ENCODE measurements at places on chromosomes 3 and 15. TPM values are rescaled to one million over a fixed set of nuclear protein-coding genes. Genes with fewer than 3 reads are reported as not detected.

Gene ALS2CL
- total RNA-seq = 69.5 TPM

Gene ALG1L2
- 2.1 TPM for total RNA-seq

Gene CLDN16
- total RNA-seq = 1.7 TPM

Gene LRIG1
- total RNA-seq = 56.6 TPM

Gene KY
- not detected for total RNA-seq

Gene HTR3E
- total RNA-seq = not detected

Gene CRABP1
- 0.44 TPM for total RNA-seq

Gene COL6A6
- total RNA-seq = 12.1 TPM

Gene WWTR1
- 88.6 TPM for total RNA-seq

Gene ARNT2
- 4.8 TPM for total RNA-seq

Gene MAP1A
- 4.7 TPM for total RNA-seq

- no peak overlapping the region for H3K4me3 ChIP-seq
- no peaks in the 10 kb centered on the region for H3K4me1 ChIP-seq
- no peak overlapping the region for H3K27ac ChIP-seq
- no peak for DNase-seq
- no peaks in the 10 kb centered on the region for H3K36me3 ChIP-seq
Observed at GRCh38 chr15:66126456-66126855, 127.1 kb downstream of the MEGF11 start.

DNA sequence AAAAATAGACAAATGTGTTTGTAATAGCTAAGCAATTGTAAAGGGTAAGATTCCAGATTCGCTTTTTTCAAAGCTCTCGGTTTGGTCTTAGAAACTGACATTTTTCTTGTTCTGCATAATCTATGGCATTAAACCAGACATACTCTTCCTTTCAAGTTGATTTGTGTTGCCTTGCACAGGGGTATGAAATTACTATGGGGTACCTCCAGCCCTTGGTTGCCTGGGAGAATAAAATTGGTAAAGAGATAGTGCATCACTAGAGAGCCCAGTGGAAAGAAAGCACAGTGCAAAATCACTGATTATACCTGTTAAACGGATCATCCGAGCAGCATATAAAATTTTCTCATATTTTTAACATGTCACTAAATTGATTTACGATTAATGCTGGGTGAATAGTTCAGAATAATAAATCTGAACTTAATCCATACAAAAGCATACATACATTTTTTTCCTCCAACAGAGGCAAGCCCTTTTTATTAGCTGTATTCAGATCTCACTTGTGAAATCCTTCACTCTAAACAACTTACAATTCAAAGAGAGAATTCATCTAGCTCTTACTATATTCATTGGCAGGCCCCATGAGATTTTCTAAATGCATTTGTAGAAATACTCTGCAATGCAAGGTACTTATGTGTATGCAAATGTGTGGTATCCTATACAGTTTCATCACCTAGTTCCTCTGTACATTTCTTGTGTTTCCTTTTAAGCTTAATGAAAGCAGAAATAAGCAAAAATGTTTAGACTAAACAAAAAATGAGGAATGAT is 224.4 kb downstream of the ROBO1 start:
- no peak for DNase-seq
- no peaks in the 10 kb centered on the region for H3K27me3 ChIP-seq
- H3K27ac ChIP-seq = no peak overlapping the region
- no peak overlapping the region for H3K4me3 ChIP-seq

- H3K27ac ChIP-seq = no peak overlapping the region
- H3K36me3 ChIP-seq = no peaks in the 10 kb centered on the region
- H3K4me1 ChIP-seq = no peaks in the 10 kb centered on the region
Observed at GRCh38 chr3:187975561-187976364, 178.2 kb upstream of the LPP start.

- H3K27ac ChIP-seq = no peak overlapping the region
- no peaks in the 10 kb centered on the region for H3K36me3 ChIP-seq
- H3K4me3 ChIP-seq = no peak overlapping the region
Observed at GRCh38 chr3:68919000-68919399, 13.3 kb downstream of the TAFA4 start.

DNA sequence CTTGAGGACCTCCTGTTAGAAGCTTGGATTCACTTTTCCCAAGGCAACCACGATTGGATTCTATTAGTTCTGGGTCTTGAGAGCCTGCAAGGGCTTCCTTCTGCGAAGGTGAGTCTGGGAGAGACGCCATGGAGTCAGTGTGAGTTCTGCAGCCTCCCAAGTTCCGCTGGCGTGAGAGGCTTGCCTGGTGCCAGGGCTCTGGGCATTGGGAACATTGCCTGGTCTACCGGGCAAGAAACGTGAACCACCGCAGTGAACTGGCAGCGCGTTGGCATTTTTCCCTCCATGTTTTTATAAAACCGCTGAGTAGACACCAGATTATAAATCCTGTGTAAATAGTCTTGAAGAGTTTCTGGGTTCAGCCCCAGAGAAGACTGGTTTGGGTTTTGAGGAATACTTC is 160.9 kb downstream of the IGF1R start:
- no peaks in the 10 kb centered on the region for H3K36me3 ChIP-seq
- H3K27ac ChIP-seq = no peak overlapping the region
- no peak overlapping the region for H3K4me3 ChIP-seq
- DNase-seq = no peak

GRCh38 chr3:133273346-133273745 is 126.5 kb upstream of the BFSP2 start:
- H3K36me3 ChIP-seq = no peaks in the 10 kb centered on the region
- H3K27ac ChIP-seq = no peak overlapping the region
- peaks cover 7% of the 10 kb centered on the region for H3K4me1 ChIP-seq

GRCh38 chr15:79037848-79038247 is 52.7 kb downstream of the RASGRF1 start:
- DNase-seq = no peak
- H3K27ac ChIP-seq = no peak overlapping the region
- no peaks in the 10 kb centered on the region for H3K36me3 ChIP-seq

DNA sequence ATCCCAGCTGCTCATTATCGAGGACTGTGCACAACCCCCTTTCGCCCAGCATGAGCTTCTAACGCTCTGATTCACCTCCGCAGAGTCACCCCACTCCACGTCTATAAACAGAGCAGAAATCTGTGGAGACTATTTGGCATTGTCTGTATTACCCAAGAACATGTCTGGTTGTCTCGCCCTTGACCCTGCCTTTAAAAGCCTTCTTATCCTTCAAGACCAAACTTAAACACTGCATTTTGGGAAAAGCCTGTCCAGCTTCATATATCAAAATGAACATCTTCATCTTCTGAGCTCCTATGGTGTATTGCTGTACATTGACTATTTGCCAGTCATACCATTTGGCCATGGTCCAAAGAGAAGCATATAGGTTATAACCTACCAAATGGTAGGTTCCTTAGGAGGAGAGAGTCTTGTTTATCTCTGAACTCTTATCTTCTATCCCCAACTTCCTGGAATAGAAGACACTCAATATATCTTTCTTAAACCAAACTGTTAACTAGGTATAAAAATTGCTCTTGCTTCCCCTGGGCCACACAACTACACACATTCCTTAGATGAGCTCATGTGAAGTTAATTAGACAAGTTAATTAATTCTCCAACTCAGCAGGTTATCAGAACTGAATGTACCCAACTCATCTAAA is 90.1 kb downstream of the FBN1 start:
- no peak overlapping the region for H3K27ac ChIP-seq
- DNase-seq = no peak
- no peak overlapping the region for H3K4me3 ChIP-seq
- no peaks in the 10 kb centered on the region for H3K36me3 ChIP-seq
- peaks cover 3% of the 10 kb centered on the region for H3K4me1 ChIP-seq
- H3K27me3 ChIP-seq = no peaks in the 10 kb centered on the region

GRCh38 chr15:68157074-68157473 is 48.1 kb downstream of the CALML4 start:
- no peak overlapping the region for H3K27ac ChIP-seq
- no peaks in the 10 kb centered on the region for H3K36me3 ChIP-seq
- no peaks in the 10 kb centered on the region for H3K4me1 ChIP-seq
- H3K4me3 ChIP-seq = no peak overlapping the region

GRCh38 chr15:65115086-65115485 is at the start of gene UBAP1L:
Gene UBAP1L (minus strand): TSS chr15:65115200. CDS start chr15:65106215, 8,985 bp downstream.
- H3K27me3 ChIP-seq = no peaks in the 10 kb centered on the region
- no peak for DNase-seq
- H3K4me1 ChIP-seq = no peaks in the 10 kb centered on the region
- H3K27ac ChIP-seq = no peak within 1 kb of the TSS

DNA sequence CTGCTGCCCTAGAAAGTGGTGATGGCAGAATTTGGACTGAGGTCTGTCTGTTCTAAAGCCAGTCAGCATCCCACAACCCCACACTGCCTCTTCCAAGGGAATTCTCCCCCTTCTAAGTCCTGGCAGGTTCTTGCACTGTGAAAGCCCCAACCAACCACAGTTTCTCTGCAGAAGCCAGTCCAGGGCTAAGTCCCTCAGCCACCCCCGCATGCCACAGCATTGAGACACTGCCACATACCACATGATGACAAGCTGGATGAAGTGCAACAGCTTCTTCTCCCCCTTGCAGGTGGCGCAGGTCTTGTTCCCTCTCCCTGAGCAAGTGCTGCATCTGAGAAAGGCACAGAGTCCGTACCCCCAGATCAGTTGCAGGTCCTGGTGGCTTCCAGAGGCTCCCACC is 18.6 kb downstream of the SSUH2 start:
- H3K4me3 ChIP-seq = no peak overlapping the region
- H3K4me1 ChIP-seq = peaks cover 17% of the 10 kb centered on the region
- no peak overlapping the region for H3K27ac ChIP-seq
- H3K27me3 ChIP-seq = no peaks in the 10 kb centered on the region
- H3K36me3 ChIP-seq = no peaks in the 10 kb centered on the region
- no peak for DNase-seq

GRCh38 chr15:26178640-26179220 is 315.6 kb upstream of the ATP10A start:
- H3K27ac ChIP-seq = no peak overlapping the region
- no peaks in the 10 kb centered on the region for H3K4me1 ChIP-seq
- no peak overlapping the region for H3K4me3 ChIP-seq

GRCh38 chr3:42853056-42853455 is 22.6 kb downstream of the CYP8B1 start:
- no peak overlapping the region for H3K27ac ChIP-seq
- H3K36me3 ChIP-seq = no peaks in the 10 kb centered on the region
- peaks cover 18% of the 10 kb centered on the region for H3K4me1 ChIP-seq
- no peak for DNase-seq
- no peaks in the 10 kb centered on the region for H3K27me3 ChIP-seq

Data from upper lobe of left lung (tissue), 6 donors.